CMK (cell line): ENCODE measurements at places on chromosomes 2 and 18.

DNA sequence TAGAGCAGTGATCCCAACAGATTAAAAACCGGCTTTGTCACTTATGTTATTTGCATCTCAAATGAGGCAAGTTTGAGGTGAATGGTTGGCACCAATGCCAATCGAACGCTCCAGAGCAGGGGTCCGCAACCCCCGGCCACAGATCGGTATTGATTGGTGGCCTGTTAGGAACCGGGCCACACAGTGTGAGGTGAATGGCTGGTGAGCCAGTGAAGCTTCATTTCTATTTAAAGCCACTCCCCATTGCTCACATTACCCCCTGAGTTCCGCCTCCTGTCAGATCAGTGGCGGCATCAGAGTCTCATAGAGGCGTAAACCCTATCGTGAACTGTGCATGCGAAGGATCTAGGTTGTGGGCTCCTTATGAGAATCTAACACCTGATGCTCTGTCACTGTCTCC lies 132.0 kb downstream of the TMEM182 start:
- no peak for DNase-seq

DNA sequence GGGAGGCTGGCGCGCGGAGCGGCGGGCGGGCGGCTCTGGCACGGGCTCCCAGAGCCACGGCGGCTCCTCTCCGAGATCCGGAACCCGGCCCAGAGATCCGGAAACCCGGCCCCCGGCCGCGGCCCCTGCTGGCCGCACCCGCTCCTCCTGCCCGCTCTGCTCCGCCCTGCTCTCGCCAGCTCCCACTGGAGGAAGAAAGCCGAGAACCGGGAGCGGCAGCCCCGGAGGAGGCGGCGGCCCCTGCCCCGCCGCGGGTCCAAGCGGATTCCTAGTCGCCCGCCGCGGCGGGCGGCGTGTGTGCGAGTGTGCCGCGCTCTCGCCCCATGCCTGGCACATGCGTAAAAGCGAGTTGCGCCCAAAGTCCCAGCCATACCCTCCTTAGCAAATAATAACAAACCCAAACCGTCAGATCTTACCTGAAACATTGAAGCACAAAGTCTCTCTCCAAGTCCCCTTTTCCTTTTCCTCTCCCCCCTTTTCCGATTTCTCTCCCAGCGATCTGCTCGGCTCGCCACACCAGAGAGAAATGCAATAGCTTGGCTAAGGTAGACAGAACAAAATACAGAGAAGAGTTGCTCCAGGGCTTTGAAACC lies 108.7 kb upstream of the KCTD1 start:
- no peak for DNase-seq

DNA sequence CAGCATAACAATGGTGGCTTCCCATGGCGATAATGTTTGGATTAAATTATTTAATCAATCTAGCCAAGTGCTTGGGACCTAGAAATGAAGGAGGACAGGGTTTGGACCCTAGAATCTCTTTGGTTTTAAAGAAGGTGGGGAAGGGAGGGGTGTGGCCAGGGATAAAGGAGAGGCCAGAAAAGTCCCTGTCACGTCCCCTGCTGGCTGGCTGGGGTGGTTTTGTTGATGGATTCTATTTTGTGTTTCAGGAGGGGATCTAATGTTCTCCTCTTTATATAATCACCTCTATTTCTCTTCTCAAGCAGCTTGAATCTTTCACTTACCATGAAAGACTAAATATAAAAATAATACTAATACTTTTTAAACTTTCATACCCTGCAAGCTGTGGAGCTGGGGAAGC lies 52.6 kb upstream of the GALR1 start:
- DNase-seq = no peak

GRCh38 chr2:65576861-65577601 lies 144.6 kb upstream of the SPRED2 start:
- no peak for DNase-seq

- no peak for DNase-seq
Measured at GRCh38 chr2:37873229-37873628, 51.9 kb upstream of the RMDN2 start.
